ENCODE measurements at places on chromosomes 2 and 18.

- no peak for DNase-seq
Measured at GRCh38 chr2:104118889-104119288, 735.0 kb upstream of the POU3F3 start.

GRCh38 chr2:230714136-230714480 lies 1.5 kb downstream of the CAB39 start:
- DNase-seq: no peak

- no peak for DNase-seq
Measured at GRCh38 chr2:144334551-144334950, 185.4 kb downstream of the ZEB2 start.

DNA sequence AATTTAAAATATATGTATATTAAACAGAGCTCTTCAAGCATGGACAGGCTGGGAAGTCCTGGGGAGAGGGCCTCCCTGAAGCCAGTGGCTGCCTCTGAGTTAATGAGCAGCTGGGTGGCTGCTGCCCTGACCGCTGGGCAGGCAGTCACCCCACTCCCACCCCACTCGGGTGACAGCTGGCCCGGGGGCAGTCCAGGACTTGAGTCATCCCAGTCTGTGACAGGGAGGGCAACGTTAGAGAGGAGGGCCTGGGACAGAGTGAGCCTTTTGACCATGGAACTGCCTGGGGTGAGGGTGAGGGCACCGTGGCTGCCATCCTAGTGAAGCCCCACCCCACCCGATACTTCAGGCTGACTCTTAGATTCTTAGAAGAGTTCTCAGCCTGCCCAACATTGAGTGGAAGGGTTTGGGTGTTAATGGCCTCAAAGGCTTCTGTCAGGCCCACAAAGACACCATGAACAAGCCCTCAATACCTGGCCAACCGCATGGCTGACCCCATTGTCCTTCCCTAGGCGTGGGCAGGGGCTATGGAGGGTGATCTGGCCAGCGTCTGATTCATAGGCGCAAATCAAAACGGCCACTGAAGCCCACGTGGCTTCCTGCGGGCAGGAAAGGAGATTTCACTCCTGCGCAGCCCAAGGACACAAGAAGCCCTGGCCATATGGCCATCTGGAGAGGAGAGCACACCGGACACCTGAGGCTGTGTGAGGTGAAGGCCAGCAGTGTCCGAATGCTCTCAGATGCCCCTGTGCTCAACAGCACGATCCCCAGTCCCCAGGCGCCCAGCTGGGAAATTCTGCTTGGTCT lies 47.5 kb downstream of the MRPS5 start:
- DNase-seq: no peak

- DNase-seq: peak; percentile 15
Measured at GRCh38 chr2:239706367-239706766, 305.5 kb upstream of the HDAC4 start.

- DNase-seq: peak; percentile 41
Measured at GRCh38 chr2:172090044-172090961, 5.0 kb downstream of the DLX1 start.

- no peak for DNase-seq
Measured at GRCh38 chr18:2683055-2683454, 27.5 kb downstream of the SMCHD1 start.

DNA sequence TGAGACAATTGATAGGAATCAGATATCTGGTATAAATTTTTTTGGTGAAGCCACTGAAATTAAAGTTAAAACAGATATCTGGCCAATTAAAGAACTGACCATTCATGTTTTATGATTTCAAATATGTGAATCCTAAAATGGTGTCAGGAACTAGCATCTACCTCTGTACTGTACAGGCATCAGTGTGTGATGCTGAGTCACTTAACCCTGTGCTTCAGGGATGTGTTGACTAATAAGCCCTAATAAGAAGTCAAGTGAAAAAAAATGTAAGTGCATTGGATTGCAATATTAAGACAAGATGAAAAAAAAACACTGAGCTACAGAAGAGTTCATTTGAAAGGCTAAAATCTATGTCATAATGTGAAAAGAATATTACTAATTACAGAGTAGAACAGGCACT lies 9.1 kb upstream of the UNC80 start:
- no peak for DNase-seq
